Foreskin keratinocyte (primary cell): ENCODE measurements at places on chromosomes 2 and 18.

DNA sequence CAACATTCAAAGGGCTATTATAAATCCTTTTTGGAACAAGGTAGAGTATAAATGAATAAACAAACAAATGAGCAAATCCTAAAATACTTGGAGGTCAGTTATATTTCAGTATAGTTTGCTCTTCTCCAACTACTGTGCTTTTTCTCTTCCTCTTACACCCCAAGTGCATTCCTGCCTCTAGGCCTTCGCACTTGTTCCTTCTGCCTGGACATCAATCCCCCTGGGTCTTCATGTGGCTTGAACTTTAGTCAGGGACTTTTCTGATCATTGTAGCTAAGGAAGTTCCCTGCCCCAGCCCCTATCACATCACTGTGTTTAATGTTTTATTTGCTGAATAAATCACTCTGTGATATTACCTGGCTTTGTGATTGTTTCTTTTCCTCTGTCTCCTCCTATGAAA, 418.2 kb upstream of the HNRNPA3 start:
- no peak for DNase-seq

- peak; percentile 78 for DNase-seq
Measured at GRCh38 chr2:191942090-191942738, 95.3 kb upstream of the CAVIN2 start.

DNA sequence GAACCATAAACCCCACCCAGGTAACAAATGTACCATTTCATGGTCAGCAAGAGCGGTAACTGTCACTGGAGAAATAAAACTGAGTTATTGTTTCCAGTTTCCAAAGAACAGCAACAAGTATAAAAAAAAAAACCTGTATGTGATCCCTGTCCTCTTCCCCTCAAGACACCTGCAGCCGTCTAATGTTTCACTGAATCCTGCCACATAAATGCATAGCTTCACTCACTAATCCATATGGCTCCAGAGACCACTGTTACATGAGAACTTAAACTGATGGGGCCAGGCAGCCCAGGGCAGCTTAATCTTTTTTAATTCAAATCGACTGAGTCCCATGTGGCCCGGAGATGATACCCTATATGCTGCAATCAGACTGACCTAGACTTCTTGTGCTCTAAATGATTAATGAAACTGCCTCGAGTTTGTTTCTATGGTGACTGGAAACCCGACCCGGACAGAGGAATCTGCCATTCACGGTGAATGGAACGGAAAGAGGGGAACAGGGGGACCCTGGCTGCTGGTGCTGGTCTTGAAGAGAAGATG, 60.9 kb upstream of the SIX2 start:
- DNase-seq: no peak

GRCh38 chr2:62738981-62739936, 33.7 kb downstream of the EHBP1 start:
- no peak for DNase-seq

DNA sequence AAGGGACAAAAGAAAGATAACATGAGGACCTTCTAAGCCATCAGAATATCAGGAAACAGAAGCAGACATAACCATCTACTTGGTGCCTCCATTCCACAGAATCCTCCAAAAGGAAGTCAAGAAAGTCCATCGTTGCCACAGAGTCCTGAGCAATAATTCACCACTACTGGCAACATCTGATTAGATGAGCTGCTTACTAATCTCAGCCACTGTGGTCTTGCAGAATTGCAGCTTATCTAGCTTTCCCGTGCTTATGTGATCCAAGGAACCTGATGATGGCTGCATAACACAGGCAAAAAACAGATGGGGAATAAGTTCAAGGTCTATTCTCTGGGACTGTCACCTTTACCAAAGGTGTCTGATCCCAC, 278.5 kb downstream of the AFF3 start:
- no peak for DNase-seq

DNA sequence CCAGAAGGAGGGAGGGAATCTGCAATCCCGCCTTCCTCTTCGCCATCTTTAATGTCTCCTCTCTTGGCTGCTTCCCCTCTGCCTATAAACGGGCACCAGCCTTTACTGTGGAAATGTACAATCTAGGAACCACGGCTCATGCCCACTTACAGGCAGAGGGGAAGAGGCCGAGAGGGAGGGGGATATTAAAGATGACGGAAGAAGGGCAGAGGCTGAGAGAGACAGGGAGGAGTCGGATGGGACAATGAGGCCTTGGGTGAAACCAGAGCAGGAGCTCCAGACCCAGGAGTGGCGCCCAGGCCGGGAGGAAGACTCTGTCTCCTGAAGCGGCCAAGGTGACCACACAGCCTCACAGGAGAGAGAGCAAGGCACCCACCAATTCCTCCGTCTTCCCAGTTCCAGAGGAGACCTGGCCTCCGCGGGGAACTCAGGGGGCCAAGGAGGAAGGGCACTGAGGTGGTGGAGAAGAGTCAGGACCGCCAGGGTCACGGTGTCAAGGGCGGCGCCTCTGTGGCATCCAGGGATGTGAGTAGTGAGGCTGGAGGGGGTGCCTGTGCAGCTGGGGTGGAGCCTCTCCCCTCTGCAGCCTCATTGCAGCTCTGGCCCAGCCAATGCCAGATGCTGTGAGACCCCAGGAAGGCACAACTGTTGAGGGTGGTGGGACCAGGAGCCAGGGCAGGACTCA, 67.8 kb downstream of the CIB4 start:
- DNase-seq: no peak

DNA sequence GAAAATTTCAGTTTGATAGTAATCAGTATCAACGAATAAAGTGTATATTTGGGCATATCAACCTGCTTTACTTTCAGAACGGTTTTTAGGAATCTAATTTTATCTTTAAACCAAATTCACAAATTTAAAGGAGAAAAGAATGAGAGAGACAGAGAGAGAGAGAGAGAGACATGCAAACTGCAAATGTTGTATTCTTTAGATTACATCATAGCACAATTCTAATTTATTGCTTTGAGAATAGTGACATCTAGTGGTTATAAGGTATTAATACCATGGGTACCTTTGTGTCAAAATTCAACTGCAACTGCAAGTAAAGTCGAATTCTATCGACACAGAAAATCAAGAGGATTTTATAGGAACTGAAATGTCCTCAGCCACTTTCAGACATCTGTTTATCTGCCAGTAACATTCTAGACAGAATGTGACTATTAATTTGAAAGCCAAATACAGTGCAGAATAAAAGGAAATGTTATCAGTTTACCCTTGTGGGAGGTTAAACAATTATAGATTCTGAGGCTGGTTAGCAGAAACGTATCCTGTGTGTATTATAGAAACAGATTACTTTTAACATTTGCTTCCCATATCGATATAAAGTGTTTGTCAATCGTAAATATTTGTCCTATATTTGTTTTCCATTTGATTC, 529.8 kb upstream of the VRK2 start:
- no peak for DNase-seq

- peak; percentile 77 for DNase-seq
Measured at GRCh38 chr2:567865-568638, 109.2 kb downstream of the TMEM18 start.

DNA sequence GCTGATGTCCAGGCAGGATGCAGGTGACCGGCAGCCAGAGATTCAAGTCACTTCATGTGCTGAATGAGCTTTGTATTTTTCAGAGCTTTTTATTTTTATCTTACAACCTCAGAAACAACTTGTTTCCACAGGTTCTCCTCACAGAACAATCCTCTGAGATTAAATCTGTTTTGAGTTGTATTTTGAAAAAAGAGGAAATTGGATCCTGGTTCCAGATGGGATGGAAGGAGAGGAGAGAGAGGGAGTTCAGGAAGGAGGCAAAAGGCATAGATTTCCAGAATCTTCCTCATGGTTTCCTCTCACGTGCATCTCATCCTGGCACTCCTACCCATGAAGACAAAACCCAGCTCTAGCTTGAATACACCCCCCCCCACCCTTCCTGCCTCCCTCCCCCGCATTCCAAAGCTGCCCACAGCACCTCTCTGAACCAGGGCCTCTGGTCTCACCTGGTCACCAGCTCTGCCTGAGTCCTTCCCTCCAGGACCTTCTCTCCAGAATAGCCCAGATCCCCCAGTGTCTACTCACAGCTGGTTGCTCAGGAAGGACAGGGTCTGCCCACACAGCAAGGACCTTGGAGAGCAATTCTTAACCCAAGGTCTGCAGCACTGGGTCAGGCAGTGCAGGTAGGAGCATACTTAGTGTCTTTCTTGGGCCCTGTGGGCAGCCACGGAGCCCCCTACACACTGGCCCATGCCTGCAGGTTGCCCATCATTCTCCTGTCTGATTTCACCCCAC, 104.7 kb downstream of the ZFP36L2 start:
- DNase-seq: no peak

DNA sequence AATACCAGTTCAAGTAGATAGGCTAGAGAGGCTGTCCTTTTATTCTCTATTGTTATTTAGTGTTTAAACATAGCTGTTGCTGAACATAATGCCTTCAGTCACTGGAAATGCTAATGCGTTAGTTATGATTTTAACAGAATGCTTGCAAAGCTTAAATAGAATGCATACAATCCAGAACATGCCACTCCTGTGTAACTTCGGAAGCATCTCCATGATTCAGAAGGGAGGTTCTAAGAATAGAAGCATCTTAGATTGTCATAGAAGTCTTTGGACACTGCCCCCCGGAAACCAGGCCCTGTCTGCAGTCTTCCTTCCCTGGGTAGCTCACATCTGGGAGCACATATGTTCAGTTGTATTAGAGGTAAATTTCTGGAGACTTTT, 73.2 kb downstream of the ZNF532 start:
- DNase-seq: no peak

DNA sequence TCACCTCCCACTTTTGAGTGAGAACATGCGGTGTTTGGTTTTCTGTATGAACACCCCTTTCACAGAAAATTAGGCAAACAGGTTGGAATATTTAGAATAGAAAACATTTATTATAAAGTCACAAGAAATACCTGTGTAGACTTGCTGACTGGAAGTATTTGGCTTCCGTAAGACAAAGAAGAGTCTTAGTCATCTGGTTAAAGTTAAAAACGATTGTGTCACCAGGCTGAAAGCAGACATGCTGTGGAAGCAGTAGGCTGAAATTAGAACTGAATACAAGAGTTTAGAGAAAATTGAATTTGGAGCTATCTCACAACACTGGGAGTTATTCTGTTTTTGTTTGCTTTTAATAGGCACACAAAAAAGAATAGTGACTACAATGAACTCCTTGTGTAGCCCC, 16.2 kb upstream of the CLASP1 start:
- DNase-seq: peak; percentile 81

DNA sequence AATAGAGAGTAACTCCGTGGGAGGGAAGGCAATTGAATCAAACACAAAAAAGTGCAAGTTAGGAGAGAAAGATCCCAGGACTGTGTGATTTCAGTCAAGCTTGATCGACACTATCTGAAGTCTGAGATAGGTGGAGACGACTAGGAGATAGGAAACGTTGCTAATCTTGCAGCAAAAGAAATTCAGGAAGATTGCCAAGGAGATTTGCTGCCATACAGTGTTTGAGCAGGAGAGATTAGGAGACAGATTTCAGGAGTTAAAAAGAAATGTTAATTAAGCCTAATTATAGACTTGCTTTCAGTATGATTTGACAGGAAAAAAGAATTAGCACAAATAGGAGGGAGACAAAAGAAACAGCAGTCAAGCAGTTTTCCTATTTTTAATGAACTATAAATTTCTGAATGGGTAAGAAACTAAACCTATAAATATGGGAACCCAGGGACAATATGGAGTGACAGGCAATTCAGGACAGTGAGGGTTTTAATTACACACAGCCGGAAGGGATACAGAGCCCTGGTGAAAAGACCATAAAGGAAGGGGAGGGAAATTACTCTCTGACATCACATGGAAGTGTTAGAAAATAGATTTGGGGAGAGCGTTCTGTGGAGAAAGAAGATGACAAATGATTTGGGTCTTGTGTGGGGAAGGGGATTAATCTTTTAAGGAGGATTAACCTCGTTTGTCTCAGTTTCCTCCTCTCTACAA, 72.6 kb downstream of the SUCLG1 start:
- no peak for DNase-seq

- no peak for DNase-seq
Measured at GRCh38 chr2:147375073-147375472, 469.8 kb upstream of the ACVR2A start.

DNA sequence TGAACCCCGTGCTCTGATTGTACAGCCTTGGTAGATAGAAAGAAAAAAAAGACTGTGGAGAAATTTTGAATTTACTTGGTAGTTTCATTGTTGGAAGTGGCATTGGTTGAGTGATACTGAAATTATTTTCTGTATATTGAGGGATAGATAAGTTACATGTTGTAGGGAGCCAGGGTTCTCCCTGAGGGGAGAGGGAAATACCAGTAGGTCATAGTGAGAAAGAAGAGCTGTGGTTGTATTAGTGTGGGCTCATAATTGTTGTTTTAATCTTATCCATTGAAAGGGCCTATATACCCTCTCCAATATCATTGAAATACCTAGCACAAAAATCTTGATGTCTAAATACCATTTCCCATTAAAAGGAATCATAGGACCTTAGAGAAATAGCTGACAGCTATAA, 16.9 kb upstream of the RAB31 start:
- no peak for DNase-seq

DNA sequence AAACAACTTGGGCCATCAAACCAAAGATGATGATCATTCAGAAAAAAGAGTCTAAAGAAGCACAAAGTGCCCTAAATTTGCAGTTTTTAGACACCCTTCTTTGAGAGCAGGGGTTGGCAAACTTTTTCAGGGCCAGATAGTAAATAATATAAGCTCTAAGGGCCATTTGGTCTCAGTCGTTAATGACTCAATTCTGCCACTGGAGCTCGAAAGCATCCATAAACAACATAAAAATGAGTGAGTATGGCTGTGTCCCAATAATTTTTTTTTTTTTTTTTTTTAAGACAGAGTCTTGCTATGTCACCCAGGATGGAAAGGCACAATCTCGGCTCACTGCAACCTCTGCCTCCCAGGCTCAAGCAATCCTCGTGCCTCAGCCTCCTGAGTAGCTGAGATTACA, 152.3 kb downstream of the DTNB start:
- DNase-seq: no peak

GRCh38 chr2:112162341-112162740, 24.2 kb downstream of the FBLN7 start:
- DNase-seq: no peak

- no peak for DNase-seq
Measured at GRCh38 chr2:29097569-29097968, 17.6 kb upstream of the CLIP4 start.

DNA sequence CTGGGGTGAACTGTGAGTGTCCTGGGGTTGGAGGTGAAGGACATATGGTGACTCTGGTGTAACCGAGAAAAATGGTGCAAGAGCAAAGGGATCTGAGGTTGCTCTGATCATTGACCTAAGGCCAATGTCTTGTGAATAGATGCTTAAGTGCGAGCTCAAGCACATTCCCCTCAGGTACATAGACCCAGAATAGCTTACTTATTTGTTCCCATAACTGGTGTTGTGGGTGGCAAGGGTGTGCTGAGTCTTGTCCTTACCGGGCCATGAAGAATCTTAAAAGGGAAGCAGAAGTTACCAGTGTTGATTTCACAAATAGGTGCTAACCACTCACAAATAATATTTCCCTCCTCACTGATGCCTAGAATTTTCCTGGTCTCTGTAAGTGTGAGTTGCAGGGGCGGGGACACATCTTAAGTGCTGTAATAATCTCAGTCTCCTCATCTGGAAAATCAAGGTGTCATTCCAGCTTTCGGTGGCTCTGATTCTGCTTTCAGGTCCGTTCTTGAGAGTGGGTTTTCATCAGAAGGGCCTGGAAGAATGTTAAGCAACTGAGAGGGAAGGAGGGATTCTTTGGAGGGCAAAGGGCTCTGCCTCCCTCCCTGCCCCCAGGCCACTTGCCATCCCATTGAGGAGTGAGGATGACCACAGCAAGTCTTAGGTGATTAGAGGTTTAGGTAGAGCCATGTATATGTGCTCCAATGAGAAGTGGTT, 54.9 kb downstream of the LIPG start:
- no peak for DNase-seq
